ENCODE measurements at places on chromosomes 5 and 9. TPM values are rescaled to one million over a fixed set of nuclear protein-coding genes. Genes with fewer than 3 reads are reported as not detected.

DNA sequence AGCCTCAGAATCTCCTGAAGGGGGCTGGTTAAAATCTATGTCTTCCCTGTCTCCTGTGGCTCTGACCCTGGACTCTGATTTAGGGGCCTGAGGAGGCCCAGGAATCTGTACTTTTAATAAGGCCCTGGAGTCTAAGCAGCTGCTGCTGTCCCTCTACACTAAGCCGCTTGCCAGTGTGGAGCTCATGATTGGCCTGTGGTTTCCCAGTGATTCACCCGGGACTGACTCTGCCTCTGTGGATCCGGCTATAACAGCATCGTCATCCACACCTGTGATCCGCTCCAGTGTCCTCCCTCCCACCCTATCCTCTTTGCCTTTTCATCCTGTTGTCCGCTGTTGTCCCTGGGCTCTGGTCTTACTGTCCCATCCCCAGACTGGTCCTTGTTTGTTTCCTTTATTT is 3.7 kb downstream of the SLC31A2 start:
- no peak for DNase-seq

GRCh38 chr9:20199111-20199510 is 410.3 kb upstream of the SLC24A2 start:
- DNase-seq = no peak

DNA sequence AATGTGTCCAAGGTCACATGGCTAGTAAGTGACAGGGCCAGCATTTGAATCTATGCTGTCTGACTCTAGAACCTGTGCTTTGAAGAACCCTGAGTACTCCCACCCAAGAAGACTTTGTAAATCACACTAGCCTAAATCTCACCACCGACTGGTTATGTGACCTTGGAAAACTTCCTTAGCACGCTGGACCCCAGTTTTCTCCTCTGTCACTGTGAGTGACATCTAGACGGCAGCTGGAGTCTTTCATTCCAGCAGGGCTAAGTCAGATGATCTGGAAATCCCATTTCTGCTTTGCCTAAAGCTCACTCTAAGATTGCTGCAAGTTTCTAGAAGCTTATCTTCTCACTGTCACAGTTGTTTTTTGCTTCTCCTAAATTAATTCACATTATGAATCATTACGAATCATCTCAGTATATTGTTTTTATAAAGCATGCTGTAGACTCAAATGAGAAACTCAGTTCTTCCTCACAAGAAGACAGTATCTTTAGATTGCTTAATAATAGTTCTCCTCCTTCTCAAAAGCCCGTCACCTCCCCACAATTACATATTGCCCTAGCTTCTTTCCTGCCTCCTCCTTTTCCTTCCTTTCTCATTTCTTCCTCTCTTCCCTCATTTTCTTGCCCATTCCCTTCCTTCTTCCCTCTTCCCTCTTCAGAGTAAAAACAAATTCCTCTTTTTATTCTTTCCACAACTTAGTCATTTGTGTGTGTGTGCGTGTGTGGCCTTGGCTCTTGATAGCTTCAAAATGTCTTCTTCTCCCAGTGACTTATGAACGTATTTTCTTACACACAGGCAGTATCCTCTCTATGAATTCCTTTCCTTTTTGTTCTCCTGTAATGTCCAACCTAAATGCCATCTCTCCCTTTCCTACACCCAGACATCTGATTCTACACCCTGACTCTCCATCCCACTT is 16.8 kb downstream of the ALDOB start:
- DNase-seq = no peak

DNA sequence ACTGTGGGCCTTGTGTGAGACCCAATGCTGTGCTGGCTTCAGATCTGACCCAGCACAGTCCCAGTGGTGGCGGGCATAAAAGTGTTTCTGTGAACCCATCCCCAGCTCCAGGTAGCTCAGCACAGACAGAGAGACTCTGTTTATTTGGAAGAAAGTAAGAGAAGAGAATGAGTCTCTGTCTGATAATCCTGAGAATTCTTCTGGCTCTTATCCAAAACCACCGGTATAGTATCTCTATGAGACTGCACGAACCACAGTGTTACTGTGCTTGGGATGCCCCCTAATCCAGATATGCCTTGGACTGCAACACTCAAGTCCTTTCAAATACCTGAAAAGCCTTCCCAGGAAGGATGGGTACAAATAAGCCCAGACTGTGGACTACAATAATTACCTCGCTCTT is 1660.8 kb upstream of the ACO1 start:
- DNase-seq = no peak

Gene NFIB
- 116 TPM for total RNA-seq

DNA sequence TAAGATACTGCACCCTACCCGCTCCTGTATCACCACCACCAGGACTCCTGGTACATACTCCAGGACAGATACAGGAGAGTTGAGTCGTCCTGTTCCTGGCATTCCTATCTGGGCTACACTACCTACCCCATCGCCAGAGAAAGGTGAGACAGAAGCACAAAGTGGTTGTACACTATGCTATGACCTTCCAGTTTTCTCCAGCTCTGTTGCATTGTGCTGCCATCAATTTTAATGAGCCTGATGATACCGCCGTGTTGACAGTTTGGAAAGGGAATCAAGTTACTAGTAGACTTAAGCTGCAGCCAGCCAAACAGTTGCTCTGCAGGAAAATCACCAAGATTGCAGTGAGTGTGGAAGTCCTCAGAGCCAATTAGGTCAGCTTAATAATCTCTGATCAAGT is 35.2 kb downstream of the ANP32B start:
- no peak for DNase-seq

Gene PCDHB15
- total RNA-seq = 3.6 TPM

GRCh38 chr5:116778032-116778431 is 203.4 kb upstream of the SEMA6A start:
- no peak for DNase-seq

- no peak for DNase-seq
Observed at GRCh38 chr9:133658442-133659431, 22.6 kb downstream of the DBH start.

Gene ZNF782
- total RNA-seq = 8.5 TPM

GRCh38 chr9:134707731-134708671 is 66.4 kb downstream of the COL5A1 start:
- no peak for DNase-seq

Gene IL7R
- total RNA-seq = 34.0 TPM

DNA sequence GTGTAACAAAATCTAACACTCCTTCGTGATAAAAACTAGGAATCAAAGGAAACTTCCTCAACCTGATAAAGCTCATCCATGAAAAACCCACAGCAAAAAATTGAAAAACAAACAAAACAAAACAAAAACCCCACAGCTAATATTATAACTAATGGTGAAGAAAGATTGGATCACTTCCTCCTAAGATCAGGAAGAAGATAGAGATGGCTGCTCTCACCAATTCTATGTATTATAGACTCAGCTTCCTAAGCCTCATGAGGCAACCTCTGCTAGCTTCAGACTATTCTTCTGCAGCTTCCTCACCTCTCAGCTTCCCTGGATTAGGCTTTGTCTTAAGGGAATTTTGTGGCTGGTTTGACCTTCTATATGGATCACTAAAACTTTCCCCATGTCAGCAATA is 40.1 kb downstream of the PHAX start:
- no peak for DNase-seq

Measured in mucosa of gallbladder (tissue), 1 donor.